H1 (cell line): ENCODE measurements at places on chromosomes 6 and 20. TPM values are rescaled to one million over a fixed set of nuclear protein-coding genes. Genes with fewer than 3 reads are reported as not detected.

GRCh38 chr20:57647933-57648785 lies 27.9 kb upstream of the ZBP1 start:
- DNase-seq = no peak

- no peak for DNase-seq
Observed at GRCh38 chr6:168858926-168859325, 394.7 kb downstream of the THBS2 start.

GRCh38 chr6:74925683-74926082 lies 280.2 kb downstream of the COL12A1 start:
- no peak for DNase-seq

DNA sequence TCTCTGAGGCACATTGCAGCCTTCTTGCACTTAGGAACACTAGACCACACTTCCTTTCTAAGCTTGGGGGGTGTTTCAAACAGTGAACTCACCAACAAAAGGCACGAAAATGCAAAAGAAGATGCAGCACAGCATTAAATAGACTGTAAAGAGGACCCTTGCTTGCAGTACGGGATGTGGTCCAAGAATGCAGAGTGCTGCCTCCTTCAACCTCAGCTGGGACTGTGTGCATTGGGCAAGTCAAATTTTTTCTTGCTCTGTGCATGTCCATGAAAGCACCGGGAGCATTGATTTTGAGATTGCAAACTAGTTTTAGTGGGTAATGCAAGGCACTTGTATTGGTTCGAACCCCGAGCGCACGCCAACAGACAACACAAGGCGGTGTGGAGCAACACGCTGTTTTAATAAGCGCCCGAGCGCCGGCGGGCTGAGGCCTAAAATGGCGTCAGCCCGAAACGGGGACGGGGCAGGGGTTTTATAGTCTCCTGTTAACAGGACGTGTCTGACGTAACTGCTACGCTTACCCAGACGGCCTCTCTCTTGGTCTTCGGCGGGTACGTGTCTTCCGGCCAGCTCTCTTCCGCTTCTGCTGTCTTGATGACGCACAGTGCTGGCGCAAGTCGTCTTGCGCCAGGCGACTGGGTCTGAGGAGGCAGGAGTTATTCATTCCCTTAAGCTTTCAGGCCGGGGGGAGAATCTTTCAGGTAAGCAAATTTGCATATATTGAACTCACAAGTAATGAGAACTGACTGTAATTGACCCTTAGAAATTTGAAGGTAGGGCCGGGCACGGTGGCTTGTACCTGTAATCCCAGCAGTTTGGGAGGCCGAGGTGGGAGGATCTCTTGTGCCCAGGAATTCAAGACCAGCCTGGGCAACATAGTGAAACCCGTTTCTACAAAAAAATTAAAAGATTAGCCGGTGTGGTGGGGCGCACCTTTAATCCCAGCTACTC lies 18.7 kb upstream of the ZFP64 start:
- DNase-seq = no peak

TMEM217 gene
- 0.29 and 0.60 TPM in 2 replicates for total RNA-seq

LY6G5B gene
- 12.1 and 12.6 TPM in 2 replicates for total RNA-seq
